Fibroblast of gingiva (primary cell): ENCODE measurements at places on chromosomes 4 and X.

DNA sequence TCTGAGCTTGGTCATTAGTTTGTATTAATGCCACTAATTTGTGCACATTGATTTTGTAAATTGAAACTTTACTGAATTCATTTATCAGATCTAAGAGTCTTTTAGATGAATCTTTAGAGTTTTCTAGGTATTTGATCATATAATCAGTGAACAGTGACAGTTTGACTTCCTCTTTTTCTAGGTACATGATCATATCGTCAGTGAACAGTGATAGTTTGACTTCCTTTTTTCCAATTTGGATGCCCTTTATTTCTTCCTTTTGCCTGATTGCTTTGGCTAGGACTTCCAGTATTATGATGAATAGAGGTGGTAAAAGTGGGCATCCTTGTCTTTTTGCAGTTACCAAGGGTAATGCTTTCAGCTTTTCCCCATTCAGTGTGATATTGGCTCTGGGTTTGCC is 421.4 kb upstream of the CPXCR1 start:
- no peak for DNase-seq

GRCh38 chr4:149555799-149556198 is 259.8 kb downstream of the IQCM start:
- no peak for DNase-seq

- peak; percentile 82 for DNase-seq
Observed at GRCh38 chr4:145804116-145804515, 124.2 kb downstream of the C4orf51 start.

DNA sequence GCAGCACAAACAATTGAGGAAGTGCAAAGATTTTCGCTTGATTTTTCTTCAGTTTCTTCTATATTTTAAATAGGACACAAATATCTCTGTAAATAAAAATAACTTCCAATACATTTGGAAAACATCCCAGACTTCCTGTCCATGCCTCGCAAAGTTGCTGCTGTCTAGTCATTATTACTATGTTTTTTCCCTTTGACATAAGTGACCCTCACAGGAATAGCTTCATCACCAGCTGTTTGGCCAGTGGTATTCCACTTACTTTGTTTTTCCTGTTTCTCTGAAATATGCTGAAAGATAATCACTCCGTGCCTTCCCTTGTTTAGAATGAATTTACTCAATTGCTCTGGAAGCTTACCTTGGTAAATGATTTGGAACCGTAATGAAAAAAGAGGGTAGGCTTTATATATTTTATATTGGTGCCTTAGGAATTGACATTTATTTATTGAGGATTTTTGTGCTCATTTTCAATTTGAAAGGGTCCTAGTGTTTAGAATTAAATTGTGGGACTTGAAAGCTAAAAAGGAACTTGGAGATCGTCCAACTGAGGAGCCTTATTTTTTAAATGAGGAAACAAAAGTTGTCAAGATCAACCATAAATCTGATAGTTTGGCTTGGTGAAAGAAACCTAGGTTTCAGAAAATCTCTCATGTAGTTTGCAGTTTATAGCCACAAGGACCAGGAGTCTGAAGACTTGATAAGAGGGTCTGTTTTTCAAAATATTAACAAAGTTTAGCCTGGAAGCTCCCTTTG is 65.6 kb downstream of the CDKL5 start:
- DNase-seq: no peak

DNA sequence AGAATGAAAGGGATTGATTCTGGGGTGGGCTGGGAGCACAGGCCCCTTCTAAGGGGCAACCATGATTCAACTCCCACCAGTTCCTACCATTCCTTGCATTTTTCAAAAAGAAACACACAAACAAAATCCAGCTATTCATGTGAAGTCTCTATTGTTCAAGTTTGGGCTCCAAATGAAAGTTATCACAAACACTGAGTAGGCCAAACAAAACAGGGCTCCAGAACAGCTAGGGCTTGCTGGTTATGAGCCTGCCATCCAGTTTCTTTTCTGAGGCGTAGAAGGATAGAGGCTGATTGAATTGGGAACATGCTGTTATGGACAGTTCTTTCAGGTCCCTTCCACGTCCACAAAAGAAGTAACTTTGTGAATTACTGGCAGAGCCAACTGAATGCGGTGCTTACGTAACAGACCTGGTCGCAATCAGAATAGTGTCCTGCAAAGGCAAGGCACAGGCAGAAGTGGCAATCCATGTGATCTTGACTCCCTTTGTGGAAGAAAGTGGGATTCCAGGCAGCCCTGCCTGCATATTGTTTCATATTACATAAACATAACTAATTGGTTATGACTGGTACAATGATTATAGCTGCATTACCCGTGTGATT is 244.5 kb downstream of the SCFD2 start:
- peak; percentile 37 for DNase-seq

GRCh38 chr4:97762115-97762512 is 381.2 kb downstream of the STPG2 start:
- DNase-seq: no peak

GRCh38 chrX:120302434-120302833 is 8.8 kb downstream of the TMEM255A start:
- DNase-seq: no peak

DNA sequence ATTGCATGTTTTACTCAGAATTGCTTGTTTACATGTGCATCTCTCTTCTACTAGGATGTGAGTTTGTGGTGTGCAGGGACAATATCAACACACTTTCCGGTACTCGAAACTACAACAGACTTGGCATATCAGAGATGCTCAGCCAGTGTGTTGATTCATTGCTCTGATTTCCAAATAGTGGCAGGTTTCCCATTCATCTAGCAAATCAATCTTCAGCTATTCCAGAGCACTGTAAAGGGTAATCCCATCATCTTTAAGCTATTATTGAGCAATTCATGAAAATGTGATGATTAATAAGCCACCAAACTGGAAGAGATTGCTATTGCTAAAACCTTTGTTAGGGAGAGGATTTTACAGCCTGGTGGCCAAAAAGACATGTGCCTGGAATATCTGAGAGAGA is 574.2 kb upstream of the CPEB2 start:
- peak; percentile 77 for DNase-seq

- DNase-seq: peak; percentile 36
Observed at GRCh38 chr4:163166041-163166579, 580 bp downstream of the NAF1 start.

DNA sequence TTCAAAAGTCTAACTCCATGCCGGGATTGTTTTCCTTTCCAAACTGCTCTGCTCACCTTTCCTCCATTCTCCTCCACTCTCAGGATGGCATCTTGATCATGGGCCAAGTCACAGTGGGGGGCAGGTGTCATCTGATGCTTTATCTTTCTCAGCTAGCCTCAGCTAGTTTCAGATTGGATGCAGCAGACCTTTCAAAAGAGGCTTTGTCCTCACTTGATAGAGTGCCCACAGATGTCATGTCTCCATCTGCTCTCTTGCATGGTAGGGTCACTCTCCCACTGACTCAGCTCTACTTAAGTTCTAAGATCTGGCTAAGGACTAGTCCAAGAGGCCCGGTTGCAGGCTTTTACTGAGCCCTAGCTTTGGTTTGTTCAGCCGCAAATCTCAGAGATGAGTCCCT is 341.8 kb upstream of the GALNT7 start:
- DNase-seq: no peak

DNA sequence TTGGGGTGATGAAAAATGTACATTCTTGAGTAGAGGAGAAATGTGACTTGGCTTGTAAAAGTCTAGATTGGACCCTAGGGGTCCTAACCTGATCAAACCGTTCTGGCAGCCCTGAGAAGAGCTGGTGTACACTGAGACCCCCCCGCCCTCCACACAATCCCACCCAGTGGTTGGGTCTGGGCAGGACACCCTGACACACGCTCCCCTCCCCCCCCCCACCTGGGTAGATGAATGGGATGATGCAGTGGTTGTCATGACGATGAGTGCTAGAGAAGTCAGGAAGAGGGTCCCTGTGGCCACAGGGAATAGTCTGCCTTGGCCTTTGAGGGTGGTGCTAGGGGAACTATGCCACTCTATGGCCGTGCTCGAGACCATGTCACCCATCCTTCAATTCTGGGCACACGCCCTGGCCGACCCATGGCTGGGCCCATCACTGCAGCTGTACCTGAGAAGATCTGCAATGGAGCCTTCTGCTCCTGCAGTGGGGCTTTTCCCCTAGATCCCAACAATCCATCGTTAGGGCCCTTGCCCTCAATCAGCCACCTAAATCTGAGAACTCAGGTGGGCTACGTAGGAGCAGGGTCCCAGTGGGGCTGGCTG is 4.4 kb downstream of the CDK16 start:
- no peak for DNase-seq

GRCh38 chr4:634599-634985 is 9.2 kb downstream of the PDE6B start:
- no peak for DNase-seq

DNA sequence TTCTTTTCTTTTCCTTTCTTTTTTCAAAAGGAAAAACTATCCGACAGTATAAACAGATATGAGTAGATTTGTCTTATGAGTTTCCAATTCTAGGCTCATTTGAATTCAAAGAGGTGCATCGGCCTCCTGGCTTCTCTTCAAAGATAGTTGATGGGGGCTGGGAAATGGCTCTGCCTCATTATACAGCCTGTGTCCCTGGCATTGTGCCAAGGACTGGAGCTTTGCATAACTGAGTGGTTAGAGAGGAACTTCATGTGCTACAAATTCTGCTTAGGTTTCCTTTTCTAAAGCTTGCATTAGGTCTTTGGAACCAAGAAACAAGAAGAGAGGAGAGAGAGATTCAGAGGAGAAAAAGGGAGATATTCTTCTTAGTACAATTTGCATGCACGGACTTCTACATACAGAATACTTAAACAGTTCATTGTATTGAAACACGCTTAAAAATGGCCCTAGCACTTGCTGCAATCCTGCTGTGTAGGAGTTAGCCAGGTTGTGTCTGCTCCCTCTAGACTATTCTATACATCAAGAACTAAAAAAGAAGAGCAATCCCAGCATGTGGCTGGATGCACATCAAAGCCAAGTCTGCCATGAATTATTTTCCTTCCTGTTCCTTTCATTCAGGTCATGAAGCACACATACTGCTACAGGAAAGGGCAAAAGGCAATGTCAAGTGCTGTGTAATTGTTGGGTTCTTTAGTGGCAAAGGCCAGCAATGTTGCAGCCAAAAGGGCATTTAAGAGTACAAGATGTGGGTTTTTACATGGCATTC is 70.9 kb downstream of the INTS12 start:
- DNase-seq: no peak

GRCh38 chr4:62235911-62236310 is 1035.8 kb downstream of the ADGRL3 start:
- no peak for DNase-seq

GRCh38 chrX:49264460-49264859 is at the start of gene FOXP3:
FOXP3 (minus strand) TSS chrX:49264710; CDS start chrX:49258505, 6,205 bp downstream.
- no peak for DNase-seq

- no peak for DNase-seq
Observed at GRCh38 chr4:174265916-174266315, 17.6 kb downstream of the FBXO8 start.

GRCh38 chrX:119008110-119008744 is 33.8 kb downstream of the LONRF3 start:
- peak; percentile 1 for DNase-seq

- peak; percentile 10 for DNase-seq
Observed at GRCh38 chr4:109465069-109465468, 31.5 kb downstream of the SEC24B start.

DNA sequence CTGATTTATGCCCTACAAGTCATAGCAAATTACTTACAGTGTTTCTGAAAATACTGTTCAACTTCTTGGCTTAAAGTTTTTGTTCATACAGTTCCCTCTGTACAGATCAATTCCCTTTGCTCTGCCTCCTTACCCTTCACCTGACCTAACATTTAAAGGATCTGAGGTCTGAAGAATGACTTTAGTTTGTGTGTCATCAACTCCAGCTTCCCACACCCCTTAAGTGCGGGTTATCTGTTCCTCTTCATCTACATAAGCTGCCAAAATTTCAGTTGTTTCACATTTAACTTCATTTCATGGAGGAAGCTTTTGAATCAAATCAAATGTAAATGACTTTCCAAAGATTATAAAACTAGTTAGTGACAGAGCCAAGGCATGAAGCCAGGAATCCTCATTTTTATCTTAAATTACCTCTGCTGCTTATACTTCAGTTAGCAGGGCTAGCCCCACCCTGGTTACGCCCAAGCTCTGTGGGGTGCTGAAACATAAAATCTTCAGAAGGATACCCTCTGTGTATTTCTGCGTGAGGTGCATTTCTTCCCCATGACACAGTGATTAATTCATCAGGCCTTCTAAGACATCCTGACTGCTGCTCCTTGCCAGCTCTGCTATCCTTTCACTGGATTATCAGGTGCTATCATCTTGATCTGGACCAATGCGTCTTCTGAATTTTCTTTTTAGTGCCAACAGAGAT is 16.5 kb downstream of the CXCL1 start:
- no peak for DNase-seq

- DNase-seq: peak; percentile 39
Observed at GRCh38 chr4:42515156-42515884, 118.0 kb downstream of the SHISA3 start.

GRCh38 chrX:39337451-39337850 is 536.2 kb downstream of the MID1IP1 start:
- no peak for DNase-seq

DNA sequence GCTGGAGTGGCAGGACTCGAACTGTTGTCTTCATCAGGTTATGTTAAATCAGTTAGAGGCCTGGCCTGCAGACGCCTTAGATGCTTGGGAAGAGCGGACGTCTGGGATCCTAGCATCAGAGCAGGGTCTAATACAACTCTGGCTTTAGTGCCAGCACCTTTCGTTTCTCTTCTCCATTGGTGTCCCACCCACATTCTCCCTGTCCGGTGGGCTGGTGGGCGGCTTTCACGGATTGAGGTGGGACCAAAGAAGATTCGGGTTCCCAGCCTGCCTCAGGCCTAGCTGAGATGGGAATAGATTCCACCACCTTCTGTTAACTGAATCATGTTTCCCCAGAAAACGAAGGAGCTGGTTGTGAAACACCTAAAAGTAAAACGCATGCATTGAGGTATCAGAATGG is 939 bp downstream of the PDK3 start:
- DNase-seq: no peak

GRCh38 chr4:27484216-27484615 is 623.6 kb downstream of the STIM2 start:
- DNase-seq: no peak

DNA sequence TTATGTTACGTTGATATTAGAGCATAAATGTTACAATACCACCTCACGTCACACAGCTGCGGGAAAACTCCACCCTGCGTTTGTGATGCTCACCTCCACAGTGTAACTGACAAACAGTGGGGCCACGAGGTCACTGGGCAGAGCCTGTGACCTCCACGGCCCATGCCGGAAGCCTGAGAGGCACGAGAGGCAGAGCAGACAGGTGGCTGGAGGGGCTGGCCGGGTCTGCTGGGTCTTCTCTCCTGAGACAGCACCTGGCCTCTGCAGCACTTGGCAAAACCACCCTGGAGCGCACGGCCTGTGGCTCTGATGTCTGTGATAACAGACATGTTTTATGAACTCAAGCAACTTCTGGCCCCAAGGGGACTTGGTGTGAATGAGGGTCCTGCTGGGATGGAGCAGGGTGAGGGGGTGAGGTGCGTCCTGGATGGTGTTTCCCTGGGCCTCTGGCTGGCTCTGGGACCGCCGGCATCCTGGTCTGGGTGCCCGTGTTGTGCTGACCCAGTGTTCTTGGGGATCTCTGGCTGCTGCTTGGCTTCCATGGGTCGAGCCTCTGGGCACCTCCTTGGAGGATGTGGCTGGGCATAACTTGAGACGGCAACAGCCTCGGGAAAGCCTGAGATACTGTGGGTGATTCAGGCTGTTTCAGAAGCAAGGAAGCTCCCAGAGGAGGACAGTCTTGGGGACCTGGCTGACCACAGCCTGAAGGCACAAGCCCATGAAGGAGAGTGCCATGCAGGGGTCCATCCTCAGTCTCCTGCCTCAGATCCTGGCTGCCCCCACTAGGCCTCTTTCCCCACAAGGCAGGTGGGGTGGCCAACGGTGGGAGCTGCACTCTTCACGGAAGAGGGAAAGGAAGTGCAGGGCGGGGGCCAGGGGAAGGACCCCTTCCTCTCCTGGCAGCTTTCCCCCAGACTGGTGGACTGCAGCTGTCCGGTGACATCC is 19.7 kb downstream of the RNF212 start:
- DNase-seq: no peak
